ENCODE measurements at places on chromosomes 16 and 17.

DNA sequence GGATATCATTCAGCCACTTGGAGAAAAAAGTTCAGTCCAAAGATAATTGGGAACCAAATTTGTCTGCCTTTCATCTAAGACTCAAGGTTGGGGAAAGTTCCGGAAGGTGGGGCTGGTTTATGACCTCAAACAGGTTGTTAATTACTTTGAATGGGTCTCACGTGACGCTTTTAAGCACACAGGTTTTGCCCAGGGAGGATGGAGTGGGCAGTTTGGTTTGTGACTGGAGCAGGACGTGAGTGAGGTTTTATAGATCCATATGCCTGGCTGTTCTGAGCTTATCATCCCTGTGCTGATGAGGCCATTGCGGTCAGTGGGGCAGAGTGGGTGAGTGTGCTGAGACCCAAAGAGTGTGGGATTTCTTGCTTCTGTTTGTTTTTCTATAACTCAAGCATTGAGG, 38.7 kb upstream of the GPRC5B start:
- no peak for DNase-seq

DNA sequence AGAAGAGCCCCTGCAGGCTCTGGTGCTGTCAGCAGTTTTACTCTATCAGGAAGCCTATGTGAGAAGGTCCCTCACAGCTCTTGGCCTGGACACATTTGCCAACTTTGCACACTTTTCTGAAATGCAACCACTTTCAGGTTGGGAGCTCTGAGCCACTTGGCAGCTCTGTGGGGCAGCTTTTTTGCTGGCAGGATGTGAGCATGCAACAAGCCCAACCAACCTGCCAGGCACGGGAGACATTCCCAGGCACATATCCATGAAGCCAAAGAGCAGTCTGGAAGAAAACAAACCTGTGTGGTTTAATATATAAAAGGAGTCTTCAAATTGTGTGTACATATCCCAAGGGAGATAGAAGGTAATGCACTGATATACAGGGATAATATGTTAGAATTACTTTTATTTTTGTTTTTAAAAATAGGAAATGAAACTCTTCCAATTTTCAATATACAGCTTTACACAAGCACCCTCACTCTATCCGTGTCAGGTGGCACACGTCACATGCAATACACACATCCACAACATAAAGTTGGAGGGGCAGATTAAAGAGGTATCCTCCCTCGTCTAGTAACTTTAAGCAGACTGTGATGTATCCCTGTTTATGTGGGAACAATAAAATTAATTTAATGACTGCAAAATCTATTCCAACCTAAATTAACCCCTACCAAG, 57.4 kb upstream of the COX10 start:
- DNase-seq = peak; percentile 5

GRCh38 chr16:62194828-62195227, 158.6 kb upstream of the CDH8 start:
- no peak for DNase-seq

DNA sequence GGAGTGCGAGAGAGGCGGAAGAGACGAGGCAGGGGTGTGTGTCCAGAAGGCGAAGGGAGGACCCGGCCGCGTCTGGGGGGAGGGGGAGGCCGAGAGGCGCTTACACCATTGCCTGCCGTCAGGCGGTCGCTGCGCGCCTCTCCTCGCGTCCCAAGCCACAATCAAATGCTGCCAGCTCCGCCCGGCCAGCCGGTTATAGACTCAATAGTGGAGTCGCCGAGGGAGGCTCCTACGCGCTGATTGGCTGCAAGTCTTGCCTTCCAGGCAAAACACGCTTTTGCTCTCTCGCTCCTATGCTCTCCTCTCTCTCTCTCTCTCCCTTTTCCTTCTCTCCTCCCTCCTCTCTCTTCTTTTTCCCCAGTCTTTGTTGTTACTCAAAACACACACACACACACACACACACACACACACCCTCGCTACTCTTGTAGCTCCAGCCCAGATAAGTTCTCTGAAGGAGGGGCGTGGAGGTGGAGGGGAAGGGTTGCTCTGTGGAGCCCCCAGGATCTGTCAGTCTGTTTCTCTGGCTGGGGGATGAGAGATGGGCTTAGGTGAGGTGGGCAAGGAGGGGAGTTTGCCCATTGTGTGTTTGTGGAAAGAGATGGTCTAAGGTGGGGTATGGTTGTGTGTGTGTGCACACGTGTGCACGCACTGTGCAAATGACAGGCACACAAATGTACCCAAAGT, at the start of gene DLX3:
TSS of gene DLX3 (minus strand) at position 170 of the 684 bp plus-strand sequence. CDS start 226 bp downstream, outside the sequence.
- DNase-seq = peak; percentile 52

DNA sequence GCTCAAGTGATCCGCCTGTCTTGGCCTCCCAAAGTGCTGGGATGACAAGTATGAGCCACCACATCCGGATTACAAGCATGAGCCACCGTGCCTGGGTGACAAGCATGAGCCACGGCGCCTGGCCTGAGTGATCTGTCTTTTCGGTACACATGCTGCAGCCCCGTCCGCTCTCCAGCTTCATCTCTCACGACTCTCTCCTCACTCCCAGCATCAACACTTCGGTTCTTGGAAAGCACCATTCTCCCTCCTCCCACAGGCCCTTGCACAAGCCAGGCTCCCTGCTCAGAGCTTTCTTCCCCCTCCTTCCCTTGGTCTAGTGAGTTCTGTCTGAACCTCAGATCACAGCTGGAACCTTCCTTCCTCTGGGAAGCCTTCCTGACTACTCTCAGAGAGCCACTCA, 6.5 kb upstream of the NCBP3 start:
- DNase-seq = peak; percentile 32

DNA sequence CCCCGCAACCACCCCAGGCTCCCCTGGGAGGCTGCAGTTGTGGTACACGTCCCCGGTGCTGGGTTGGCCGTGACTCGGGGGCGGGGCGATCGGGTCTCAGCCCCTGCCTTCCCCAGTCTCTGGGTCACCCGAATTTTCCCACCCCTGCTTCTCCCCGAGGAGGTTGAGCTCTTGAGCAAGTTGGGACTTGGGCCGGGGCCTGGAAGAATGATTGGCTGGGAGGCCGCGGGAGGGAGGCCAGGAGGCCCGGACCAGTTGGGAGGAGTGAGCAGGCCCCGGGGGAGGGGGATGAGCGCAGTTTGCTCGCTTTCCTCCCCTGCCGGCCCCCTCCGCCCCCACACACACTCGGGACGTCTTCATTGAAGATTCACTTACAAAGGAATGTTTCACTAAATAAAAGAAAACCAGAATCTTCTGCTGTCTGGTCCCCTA, 4.5 kb upstream of the HEXIM1 start:
- DNase-seq = no peak

DNA sequence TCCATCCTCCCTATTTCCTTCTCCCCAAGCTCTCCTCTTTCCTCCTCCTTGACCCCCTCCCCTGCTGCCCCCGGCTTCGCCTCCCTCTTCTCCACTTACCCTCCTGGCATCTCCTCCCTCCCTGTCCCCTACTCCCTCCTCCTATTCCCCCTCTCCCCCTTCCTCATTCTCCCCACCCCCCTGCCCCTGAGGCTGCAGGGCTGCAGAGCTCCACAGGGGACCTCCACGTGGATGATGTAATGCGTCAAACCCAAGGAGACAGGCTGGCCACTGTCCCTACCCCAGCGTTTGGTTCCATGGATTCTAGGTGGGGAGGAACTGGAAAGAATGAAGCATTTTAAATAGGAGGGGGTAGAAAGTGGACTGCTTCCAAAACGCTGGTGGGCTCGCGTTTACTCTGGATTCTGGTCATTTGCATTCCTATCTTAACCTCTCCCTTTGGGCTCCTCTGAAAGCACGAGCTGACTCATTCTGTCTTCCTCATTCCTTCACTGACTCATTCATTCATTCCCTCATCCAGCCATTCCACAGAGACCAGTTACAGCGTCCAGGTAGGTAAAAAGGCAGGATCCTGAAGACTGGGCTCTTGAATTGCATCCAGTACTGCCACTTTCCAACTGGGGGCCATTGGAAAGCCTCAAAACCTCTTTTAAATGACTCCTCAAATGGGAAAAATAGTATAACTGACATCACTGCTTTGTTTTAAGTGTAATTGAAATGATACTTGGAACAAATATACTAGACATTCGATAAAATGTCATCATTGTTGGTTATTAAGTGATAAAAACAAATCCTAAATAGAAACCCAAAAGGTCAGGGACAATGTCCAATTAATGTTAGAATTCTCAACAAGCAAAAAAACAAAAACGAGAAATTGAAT, 943 bp upstream of the COTL1 start:
- peak; percentile 53 for DNase-seq

GRCh38 chr17:58358408-58359172, 6.6 kb upstream of the SUPT4H1 start:
- DNase-seq = no peak

DNA sequence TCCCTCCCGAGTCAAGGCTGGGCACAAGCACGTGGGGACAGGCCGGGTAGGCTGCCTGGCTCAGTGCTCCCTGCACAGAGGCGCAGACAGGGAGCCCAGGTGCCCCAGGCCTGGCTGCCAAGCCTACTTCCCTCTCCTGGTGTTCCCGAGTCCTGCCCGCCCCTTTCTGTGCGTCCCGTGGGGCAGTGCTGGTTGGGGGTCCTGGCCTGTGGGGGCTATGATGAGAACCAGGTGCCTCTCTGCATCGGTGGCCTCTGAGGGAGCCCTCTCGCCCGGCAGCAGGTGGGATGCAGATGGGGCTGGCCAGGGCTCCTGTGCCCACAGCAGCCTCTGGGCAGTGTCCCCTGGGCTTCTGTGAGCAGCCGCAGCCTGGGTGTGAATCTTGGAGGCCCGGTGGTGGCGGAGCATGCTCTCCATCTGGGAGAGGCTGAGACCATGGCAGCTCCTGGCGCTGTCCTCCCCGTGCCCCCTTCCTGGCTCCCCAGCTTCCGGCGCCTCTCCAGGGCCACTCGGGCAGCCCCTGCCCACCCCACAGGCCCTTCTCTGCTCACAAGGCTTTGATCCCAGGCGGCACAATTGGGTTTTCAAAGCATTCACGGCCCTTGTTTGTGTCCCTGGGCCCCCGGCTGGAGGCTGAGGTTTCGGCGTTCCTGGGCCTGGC, 7.2 kb downstream of the CENPX start:
- DNase-seq = no peak

GRCh38 chr16:71807905-71808592, 585 bp downstream of the AP1G1 start:
- DNase-seq = peak; percentile 55
